Colonic mucosa (tissue), 4 donors: ENCODE measurements at places on chromosomes 6 and 20.

- DNase-seq: no peak
- no peaks in the 10 kb centered on the region for H3K36me3 ChIP-seq
- no peaks in the 10 kb centered on the region for H3K27me3 ChIP-seq
- no peak overlapping the region for H3K4me3 ChIP-seq
Observed at GRCh38 chr6:78615430-78615904, 251.9 kb upstream of the IRAK1BP1 start.

DNA sequence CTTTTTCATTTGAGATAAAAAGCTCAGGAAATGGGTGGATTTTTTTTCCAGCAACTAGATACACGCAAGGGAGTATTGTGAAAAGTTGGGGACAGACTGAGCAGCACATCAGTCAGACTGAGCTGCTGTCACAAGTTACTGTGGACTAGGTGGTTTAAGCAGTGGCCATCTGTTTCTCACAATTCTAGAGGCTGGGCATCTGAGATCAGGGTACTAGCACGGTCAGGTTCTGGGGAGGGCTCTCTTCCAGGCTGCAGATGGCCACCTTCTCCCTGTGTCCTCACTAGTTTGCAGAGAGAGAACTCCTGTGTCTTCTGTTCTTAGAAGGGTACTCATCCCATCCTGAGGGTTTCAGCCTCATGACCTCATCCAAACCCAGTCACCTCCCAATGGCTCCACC, 178.3 kb downstream of the SYNDIG1 start:
- H3K4me3 ChIP-seq: no peak overlapping the region
- DNase-seq: no peak
- H3K36me3 ChIP-seq: no peaks in the 10 kb centered on the region
- H3K27ac ChIP-seq: no peak overlapping the region

DNA sequence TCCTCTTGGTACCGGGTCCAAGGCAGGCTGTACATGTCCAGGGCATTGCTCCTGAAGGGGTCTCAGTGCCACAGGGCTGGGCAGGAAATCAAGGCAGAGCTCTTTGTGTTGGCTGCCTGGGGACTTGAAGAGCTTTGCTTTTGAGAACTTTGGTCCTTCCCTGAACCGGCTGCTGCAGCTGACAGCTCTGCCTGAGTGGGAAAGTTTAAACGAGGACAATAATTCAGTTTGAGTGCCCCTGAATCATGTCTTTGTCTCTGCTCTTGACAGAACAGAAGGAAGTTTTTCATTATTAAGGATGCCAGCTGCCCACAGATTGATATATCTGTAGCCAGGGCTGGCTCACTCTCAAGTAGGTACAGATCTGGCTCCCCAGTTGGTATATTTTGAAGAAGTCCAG, 56.1 kb downstream of the ANKRD6 start:
- no peak overlapping the region for H3K4me3 ChIP-seq
- DNase-seq: no peak
- no peaks in the 10 kb centered on the region for H3K27me3 ChIP-seq
- H3K36me3 ChIP-seq: no peaks in the 10 kb centered on the region
- H3K4me1 ChIP-seq: no peaks in the 10 kb centered on the region
- no peak overlapping the region for H3K27ac ChIP-seq

GRCh38 chr6:35197196-35197595, 16.6 kb upstream of the SCUBE3 start:
- no peak for DNase-seq
- no peak overlapping the region for H3K27ac ChIP-seq
- no peaks in the 10 kb centered on the region for H3K4me1 ChIP-seq
- peaks cover 4% of the 10 kb centered on the region for H3K27me3 ChIP-seq

DNA sequence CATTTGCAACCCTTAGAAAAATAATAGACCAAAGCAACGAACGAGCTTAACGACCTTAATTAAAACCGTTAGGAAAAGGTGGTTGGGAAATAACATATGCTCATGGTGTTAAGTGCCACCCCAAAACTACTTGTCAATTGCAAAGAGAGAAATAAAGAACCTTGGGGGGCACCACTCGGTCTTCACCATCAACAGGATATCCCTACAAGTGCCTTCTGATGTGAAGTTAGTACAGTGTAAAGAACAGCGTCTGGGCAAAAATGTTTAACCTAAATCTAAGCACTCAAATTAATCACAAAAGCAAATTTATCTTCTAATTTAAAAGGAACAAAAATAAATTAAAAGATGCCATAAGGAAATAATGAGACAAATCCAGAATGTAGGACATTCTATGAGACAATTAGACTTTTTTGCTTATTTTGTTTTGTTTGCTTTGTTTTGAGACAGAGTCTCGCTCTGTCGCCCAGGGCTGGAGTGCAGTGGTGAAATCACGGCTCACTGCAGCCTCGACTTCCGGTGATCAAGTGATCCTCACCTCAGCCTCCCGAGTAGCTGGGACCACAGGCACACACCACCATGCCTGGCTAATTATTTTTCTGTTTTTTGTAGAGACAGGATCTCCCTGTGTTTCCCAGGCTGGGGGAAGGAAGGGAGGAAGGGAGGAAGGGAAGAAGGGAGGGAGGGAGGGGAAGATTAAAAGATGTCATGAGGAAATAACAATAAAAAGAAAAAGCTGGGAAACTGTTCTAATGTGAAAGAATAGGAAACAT, 41.3 kb upstream of the BTN3A2 start:
- H3K4me3 ChIP-seq: no peak overlapping the region
- H3K36me3 ChIP-seq: no peaks in the 10 kb centered on the region
- H3K4me1 ChIP-seq: no peaks in the 10 kb centered on the region
- no peak overlapping the region for H3K27ac ChIP-seq

- no peak overlapping the region for H3K4me3 ChIP-seq
- no peaks in the 10 kb centered on the region for H3K27me3 ChIP-seq
- no peak for DNase-seq
- H3K4me1 ChIP-seq: no peaks in the 10 kb centered on the region
- H3K27ac ChIP-seq: no peak overlapping the region
- no peaks in the 10 kb centered on the region for H3K36me3 ChIP-seq
Observed at GRCh38 chr6:140485740-140486449, 1111.4 kb upstream of the CITED2 start.

DNA sequence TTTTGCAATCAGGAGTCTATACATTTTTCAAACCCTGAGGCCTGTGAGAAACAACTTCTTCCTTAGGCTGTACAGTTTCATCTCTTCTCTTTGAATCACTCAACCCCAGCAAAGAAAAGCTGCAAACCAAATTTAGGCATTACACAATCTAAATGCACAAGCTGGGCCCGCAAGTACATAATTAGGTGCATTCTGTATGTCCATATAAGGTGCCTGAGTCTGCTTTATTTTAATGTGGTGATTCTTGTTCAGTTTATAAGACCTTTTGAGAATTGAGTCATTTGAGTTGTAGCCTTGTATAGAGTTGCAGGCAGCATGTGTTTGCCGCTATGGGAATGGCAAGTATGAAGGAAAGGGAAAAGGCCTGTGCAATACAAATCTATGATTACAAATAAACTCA, 709.6 kb upstream of the MARCKS start:
- H3K27me3 ChIP-seq: no peaks in the 10 kb centered on the region
- no peak overlapping the region for H3K27ac ChIP-seq
- DNase-seq: no peak
- H3K4me1 ChIP-seq: no peaks in the 10 kb centered on the region
- H3K4me3 ChIP-seq: no peak overlapping the region
- H3K36me3 ChIP-seq: no peaks in the 10 kb centered on the region
